ENCODE measurements at places on chromosomes 7 and 10.

DNA sequence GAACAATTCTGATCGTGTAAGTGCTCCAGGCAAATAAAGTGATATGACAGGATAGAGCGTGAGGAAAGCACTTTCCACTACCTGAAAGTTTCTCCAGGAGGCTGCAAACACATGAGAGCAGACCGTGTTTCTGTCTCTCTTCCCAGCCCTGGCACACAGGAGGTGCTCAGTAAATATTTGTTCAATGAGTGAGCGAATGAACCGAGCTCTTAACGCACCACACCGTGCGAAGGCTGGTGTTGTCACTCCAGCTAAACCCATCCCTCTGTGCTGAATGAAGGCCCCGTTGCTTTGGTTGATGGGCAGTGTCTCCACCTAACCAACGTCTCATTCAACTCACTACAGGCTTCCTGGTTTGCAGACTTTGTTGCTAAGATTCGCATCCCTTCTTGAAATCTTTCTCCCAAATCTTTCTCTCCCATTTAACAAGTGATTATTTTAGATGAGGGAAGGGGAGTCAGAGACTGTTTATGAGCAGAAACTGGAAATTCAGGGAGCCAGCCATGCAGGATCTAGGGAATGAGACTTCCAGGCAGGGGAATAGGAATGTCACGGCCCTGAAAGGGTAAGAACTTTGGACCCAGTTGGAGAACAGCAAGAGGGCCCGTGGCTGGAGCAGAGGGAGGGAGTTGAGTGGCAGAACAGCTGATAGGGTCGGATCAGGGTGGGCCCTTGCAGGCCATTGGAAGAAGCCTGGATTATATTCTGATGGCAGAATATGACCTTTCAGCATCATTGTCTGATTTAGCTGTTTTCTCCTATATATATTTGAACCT is 282.6 kb downstream of the CAMK1D start:
- DNase-seq = no peak

GRCh38 chr7:38169847-38170246 is 8.2 kb upstream of the STARD3NL start:
- DNase-seq = no peak

DNA sequence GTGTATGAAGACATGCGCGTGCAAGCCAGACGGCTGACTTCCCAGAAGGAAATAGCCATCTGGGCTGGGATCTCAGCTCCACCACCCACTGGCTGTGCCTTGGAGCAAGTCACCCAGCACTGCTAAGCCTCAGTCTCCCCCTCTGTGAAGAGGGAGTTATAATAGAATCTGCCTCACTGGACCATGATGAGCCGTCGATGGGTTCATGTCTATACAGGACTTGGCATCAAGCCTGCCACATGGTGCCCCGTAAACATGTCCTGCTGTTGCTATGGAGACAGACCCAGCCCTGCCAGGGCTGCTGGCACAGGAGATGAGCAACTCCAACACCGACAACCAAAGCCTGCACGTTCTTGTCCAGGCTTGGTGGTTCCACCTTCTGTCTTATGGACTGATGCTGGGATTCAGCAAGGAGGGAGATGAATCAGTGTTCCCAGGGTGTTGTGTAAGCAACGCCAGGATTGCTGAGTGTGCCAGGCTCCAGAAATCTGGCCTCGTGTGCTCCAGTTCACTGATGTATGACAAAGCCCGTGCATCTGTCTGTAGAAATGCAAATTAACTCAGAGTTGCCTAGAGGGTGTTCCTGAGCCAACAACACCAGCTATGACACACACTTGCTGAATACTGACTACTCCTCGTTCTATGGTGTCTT is 5.6 kb downstream of the GPR15LG start:
- DNase-seq = no peak

DNA sequence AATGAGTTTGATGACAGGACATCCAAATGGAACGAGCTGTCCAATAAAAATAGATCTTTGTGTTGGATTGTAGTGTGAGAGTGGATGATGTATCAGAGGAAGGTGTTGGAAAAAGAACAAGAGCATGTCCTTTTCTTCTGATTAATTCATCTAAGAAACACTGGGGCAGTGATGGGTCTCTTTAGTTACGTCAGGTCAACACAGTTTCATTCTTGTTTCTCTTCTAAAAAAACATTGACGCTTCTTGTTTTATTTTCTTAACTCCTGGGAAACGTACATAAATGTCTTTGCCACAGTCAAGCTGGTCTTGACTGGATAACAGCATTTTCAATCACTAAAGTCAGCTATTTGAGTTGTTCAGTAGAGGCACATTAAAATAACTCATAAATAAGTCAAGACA is 67.0 kb downstream of the PPP1R9A start:
- no peak for DNase-seq

DNA sequence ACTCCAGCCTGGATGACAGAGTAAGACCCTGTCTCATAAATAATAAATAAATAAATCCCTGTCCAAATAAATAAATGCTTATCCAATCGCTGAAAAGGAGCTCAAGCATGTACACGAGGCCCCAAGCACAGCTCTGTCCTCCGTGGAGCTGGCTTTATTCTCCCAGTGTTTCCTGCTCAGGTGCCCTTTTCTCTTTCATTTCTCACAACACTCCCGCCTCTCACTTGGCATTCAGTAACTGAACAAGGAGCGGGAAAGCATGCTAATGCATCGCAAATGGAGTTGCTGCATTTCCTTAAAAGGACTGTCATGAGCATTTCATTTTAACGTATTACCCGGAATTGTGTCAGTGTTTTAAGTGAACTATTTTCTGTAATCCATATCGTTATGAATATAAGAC is 210.9 kb upstream of the C7orf33 start:
- no peak for DNase-seq

DNA sequence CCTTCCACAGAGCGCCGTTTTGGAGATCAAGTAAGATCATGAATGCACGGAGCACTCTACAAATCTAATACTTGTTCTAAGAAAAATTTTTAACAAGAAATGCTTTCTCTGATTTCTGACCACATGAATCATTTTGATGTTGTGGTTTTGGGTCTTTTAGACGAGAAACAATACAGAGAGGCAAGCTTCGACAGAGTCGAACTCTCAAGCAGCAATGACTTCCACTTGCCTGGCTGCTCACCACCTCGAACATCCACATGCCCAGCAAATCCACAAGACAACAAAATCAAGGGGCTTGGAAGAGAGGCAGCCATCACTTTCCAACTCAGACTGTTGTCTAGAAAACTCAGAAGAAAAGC is 69.4 kb upstream of the GSDME start:
- DNase-seq = no peak

GRCh38 chr10:75718991-75719390 is 287.6 kb downstream of the LRMDA start:
- no peak for DNase-seq

DNA sequence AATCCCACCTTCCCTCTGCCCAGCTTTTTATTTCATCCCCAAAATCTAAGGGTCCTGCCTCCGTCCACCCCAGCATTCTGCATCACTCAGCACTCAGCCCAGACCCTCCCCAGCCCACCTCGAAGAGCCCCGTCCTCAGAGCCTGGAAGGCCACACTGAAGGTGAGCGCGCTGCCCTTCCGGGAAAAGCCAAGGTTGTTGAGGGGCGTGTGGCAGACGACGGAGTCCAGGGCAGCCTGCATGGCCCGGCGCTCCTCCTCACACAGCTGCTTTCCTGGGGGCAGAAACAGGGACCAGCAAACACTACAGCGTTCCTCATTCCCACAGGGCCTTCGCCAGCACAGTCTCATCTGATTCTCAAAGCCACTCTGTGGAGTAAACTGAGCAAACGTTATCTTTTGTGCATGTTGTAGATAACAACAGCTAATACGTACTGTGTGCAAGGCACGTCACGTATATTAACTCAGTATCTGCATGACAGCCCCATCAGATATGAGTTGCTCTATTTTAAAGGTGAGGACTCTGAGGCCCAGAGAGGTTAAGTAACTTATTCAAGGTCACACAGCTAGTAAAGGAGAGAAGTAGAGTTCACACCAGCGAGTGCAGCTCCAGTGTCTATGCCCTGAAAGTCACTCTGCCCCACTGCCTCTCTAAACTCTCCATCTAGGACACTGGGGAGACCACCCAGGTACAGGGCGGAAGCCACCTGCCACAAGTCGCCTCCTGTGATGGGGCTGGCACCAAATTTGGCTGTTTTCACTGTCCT is 2.8 kb downstream of the TRAPPC14 start:
- no peak for DNase-seq

GRCh38 chr7:142356166-142356565 is 98.3 kb upstream of the PRSS58 start:
- no peak for DNase-seq

- DNase-seq = no peak
Observed at GRCh38 chr10:73859428-73859783, 14.9 kb downstream of the CAMK2G start.

- DNase-seq = no peak
Observed at GRCh38 chr7:156067156-156067555, 254.9 kb upstream of the SHH start.

DNA sequence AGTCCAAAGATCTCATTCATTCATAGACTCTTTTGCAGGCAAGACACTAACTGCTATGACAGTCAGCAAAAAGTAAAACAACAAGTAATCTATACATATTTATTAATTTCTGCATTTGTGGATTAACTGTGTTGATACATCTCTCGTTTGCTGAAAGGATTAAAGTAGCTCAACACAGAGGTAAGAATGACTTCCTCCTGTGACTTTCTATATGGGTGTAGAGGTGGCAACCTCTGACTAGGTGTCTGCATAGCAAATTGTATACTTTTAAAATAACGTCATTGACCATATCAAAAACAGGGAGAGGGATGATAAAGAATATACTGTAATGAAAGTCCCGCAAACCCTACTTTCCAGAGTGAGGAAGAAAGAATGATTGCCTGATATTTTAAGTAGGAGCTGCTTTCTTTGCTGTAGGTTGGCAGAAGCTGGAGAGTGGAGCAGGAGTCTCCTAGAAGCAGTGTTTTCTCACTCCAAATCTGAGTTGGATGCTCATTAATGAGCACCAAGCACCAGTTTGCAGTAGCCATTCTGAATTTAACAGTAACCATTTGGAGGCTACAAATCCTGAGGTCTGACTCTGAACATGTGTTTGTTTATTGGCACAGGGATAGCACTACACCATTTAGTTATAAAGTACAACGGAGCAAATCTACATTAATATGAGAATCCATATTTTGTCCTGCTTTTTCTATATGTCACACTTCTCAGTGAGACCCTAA is 9.2 kb upstream of the LRRN3 start:
- DNase-seq = no peak
